ENCODE measurements at places on chromosomes 12 and 14.

DNA sequence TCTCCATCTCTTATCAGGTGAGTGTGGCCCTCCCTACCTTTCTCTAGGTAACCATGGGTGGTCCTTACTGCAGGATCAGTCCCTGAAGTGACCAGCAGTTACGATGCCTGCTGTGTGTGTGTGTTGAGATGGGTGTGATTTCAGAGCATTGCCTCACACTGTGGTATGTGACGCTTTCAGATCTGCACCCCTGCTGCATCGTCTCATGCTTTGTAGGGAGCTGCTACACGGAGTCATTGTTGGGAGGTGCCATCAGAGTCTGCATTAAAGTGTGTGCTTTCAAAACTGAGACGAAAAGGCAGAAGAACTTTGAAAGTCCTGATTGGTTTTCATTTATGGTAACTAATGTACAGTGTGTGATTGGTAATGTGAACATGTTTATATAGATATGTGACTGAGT is 150.5 kb downstream of the PELI2 start:
- no peak for DNase-seq

- no peak for DNase-seq
Measured at GRCh38 chr14:83260751-83261150, 1727.1 kb upstream of the SEL1L start.

DNA sequence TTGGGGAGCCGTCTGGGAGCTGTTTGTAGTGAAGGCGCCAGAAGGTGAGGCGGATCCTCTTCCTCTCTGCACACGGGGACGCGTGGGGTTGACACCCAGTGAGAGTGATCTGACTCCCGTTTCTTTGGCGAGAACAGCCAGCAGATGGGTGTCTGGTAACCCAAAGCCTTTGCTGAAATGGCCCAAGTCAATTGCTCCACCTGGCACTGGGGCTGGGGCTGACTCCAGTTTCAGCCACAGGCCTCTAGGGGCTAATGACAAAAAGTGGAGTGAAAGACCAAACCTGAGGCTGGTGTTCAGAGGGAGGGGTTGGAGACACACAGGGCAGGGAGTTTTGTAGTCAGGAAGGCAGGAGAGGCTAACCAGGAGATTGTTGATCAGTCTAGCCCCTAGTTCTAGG is 87.0 kb downstream of the FRMD6 start:
- no peak for DNase-seq

GRCh38 chr12:96902076-96902475 is 5.0 kb upstream of the NEDD1 start:
- DNase-seq: no peak

GRCh38 chr12:48015954-48016353 is 11.7 kb upstream of the COL2A1 start:
- DNase-seq: no peak

All from stimulated activated CD4-positive, alpha-beta T cell treated with anti-CD3 and anti-CD28 coated beads, TNF-alpha, amount 100 ng/mL, for 4 hours (primary cell).